ENCODE measurements at places on chromosomes 5 and 9. TPM values are rescaled to one million over a fixed set of nuclear protein-coding genes. Genes with fewer than 3 reads are reported as not detected.

DNA sequence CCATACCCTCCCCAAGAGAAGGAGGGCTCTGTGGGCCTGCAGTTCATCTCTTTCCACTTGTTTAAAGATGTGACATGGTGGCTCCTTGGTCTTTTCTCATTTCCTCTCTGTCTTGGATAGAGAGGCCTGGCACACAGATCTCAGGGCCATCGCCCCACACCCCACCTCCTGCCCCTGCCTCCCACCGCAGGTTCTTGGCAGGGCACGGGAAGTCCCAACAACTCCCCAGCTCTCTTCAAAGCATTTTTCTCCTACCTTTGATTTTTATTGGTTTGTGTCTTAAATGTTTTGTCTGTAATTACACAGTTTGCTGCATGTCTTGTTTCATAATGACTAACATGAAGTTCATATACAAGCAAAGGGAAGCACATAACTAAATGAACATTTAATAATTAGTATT lies 178.5 kb upstream of the MSX2 start:
- DNase-seq = no peak

PCDHA10 gene
- total RNA-seq = 16.9 TPM

DNA sequence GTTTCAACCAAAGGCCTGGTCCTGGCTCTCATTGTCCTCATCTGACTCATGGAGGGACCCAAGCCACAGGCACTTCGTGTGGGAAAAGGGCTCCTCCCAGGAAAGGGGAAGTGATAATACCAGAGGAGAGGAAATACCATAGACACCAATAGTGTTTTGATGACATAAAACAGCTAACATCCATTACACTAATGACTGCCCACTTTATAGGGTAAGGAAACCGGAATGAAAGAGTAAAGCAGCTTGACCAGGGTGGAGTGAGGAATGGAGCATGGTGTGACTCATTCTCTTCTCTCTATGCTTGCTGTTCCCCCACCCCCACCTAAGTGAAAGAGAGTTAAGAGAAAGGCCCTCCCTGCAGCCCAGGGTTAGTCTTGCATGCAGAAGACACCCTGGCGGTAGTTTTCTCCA lies 67.4 kb upstream of the HRH2 start:
- no peak for DNase-seq

PTTG1 gene
- total RNA-seq = 25.1 TPM

- no peak for DNase-seq
These were observed 434.5 kb upstream of the TUSC1 start for GRCh38 chr9:26112724-26113123.

DNA sequence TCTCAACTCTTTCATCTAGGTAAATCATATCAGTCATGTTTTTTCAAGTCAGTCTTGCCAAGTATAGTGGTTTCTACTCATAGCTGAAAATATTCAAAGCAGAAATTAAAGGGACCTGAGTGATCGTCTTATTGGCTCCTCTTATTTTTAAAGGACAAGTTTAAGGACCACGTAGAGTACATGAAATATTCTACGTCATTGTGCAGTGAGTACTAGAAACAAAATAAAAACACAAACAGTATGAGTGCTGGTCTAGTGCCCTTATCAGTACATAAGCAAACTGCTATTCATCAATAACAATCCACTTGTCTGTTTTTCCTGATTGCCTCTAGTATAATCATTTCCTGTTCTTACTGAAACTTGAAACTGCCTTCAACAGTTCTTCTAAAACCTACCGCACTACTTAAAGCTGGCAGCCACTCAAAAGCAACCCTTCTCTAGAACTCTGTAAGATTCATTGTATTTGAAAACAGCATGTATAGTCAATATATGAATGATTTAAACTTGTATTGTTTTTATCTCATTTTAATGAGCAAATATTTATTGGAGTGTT lies 853.7 kb downstream of the TAF11L14 start:
- no peak for DNase-seq

GRCh38 chr9:103991698-103992097 lies 102.4 kb upstream of the SMC2 start:
- DNase-seq = no peak

DNA sequence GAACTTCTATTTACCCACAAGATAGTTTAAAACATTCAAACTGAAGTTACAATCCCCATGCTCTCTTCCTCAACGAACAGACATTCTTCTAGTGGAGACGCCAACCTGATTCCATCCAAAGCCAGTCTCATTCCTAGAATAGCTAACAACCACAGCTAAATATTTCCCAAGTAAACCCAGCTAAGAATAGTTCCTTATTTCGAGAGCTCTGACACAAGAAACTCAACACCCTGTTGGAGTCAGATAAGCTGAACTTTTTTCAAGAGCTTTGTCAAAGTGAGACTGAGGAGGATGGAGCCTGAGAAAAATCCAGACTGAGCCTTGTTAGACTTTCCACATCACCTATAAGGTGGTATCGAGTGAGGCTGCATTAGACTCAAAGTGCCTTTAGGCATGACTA lies 56.7 kb upstream of the RPS23 start:
- no peak for DNase-seq

DNA sequence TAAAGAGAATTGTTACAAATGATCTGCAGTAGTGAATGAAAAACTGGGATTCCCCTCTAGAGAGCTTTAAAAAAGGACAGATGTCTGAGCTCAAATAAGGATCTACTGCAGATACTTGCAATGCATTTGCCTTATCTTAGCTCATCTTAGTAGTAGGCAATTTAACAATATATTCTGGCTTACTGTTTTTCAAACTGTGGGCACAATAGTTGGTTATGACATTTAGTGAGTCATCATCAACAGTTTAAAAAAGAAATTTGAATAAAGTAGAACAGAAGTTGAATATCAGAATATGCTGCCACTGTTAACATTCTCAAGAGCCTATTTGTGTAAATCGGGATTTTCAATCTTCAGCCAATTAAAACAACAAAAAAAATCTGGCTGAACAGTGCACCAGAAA lies 6.7 kb upstream of the CAST start:
- DNase-seq = no peak

- DNase-seq = no peak
These were observed 1.7 kb upstream of the KLHL3 start for GRCh38 chr5:137737349-137738131.

DNA sequence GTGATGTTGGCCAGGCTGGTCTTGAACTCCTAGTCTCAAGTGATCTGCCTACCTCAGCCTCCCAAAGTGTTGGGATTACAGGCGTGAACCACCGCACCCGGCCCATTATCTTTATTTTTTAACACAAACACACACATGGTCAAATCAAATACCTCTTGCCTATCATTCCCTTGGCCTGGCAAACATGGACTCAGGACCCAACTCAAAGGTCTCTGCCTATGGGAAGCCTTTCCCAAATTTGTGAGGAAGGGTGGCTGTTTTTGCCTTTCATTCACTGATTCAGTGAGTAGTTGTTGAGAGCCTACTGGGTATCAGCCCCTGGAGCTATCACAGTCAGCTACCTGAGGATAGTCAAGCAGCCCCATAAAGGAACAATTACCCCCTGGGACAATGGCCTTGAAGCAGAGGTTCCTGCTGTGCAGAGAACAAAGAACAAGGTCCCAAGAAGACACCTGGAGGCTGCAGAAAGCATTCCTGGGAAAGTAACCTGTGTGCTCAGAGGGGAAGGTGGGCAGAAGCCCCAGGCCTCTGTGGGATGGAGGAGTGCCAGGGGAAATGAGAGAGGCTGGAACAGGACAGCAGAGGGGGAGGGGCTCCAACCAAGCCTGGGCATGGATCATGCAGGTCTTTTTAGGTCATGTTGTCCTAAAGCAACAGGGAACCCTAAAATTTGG lies 126.4 kb downstream of the CRB2 start:
- DNase-seq = no peak

HTR1A gene
- not detected for total RNA-seq

All from endothelial cell (in vitro differentiated cells).